ENCODE measurements at places on chromosomes 13 and 19. TPM values are rescaled to one million over a fixed set of nuclear protein-coding genes. Genes with fewer than 3 reads are reported as not detected.

Gene CD209
- not detected for total RNA-seq

Gene SPHK2
- total RNA-seq, result 15.2 TPM

Gene C5AR1
- total RNA-seq, result not detected

Gene GRK1
- not detected for total RNA-seq

Gene ATP4A
- total RNA-seq, result not detected

Gene ZNF627
- total RNA-seq, result 9.5 TPM

Gene DPY19L3
- 58.3 TPM for total RNA-seq

Gene ZNF304
- total RNA-seq, result 5.4 TPM

Gene SCN1B
- 27.2 TPM for total RNA-seq

Gene CBLC
- total RNA-seq, result not detected

Gene KLK10
- total RNA-seq, result not detected

Gene PLK5
- not detected for total RNA-seq

Gene ETFB
- 114 TPM for total RNA-seq

Gene LRRC63
- not detected for total RNA-seq

Gene THSD1
- 5.6 TPM for total RNA-seq

Gene FFAR3
- 0.12 TPM for total RNA-seq

Gene BCL3
- total RNA-seq, result 31.9 TPM

Gene ZNF428
- total RNA-seq, result 43.9 TPM

Gene ZSCAN22
- 2.0 TPM for total RNA-seq

Gene SOX1
- not detected for total RNA-seq

Gene STOML3
- not detected for total RNA-seq

Gene IZUMO2
- total RNA-seq, result not detected

Gene SARS2
- 27.0 TPM for total RNA-seq

Gene OR10H4
- total RNA-seq, result not detected

Gene PRR36
- not detected for total RNA-seq

Gene ZNF737
- total RNA-seq, result 2.8 TPM

Gene THAP8
- total RNA-seq, result 20.5 TPM

Gene NALCN
- total RNA-seq, result 0.85 TPM

Gene CEACAM21
- total RNA-seq, result not detected

Gene TTC9B
- not detected for total RNA-seq

Gene ADGRE2
- total RNA-seq, result 0.93 TPM

Gene CD79A
- total RNA-seq, result 0.35 TPM

Gene WDR87
- total RNA-seq, result not detected

Gene KCTD4
- not detected for total RNA-seq

Gene C5AR2
- total RNA-seq, result under 0.01 TPM

Gene KCNC3
- under 0.01 TPM for total RNA-seq

Gene SYCN
- total RNA-seq, result not detected

Gene TBC1D4
- 6.5 TPM for total RNA-seq

Gene MISP
- not detected for total RNA-seq

Gene PCDH20
- total RNA-seq, result not detected

Gene ZNF780A
- total RNA-seq, result 8.3 TPM

Gene KLK12
- total RNA-seq, result not detected

Measured in pericardium fibroblast (primary cell).